ENCODE measurements at places on chromosomes 5 and 9.
A peak's percentile ranks its signal among the peaks of the same experiment; 100 is the strongest.

GRCh38 chr5:168654211-168654721 lies 75.1 kb upstream of the PANK3 start:
- no peak for DNase-seq

DNA sequence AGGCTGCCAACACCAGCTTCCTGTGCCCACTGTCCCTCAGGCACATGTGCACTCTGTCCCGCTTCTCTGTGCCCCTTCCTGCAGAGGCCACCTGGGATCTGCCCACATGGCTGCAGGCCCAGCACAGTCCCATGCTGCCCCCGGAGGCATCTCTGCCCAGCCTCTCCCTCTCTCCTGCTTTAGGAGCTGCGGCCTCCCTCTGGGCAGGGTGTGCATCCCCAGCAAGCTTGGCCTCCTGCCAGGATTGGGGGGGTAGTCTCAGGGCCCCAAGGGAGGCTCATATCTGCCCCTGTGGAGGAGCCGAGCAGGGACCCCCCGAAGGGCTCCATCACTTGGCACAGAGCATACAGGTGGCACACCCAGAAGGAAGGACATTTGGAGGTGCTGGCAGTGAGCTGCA lies 24.8 kb downstream of the FLT4 start:
- no peak for DNase-seq

- no peak for DNase-seq
These were observed 168.8 kb downstream of the ARHGAP26 start for GRCh38 chr5:142939006-142939405.

GRCh38 chr5:109334056-109334455 lies 75.7 kb downstream of the PJA2 start:
- DNase-seq = no peak

DNA sequence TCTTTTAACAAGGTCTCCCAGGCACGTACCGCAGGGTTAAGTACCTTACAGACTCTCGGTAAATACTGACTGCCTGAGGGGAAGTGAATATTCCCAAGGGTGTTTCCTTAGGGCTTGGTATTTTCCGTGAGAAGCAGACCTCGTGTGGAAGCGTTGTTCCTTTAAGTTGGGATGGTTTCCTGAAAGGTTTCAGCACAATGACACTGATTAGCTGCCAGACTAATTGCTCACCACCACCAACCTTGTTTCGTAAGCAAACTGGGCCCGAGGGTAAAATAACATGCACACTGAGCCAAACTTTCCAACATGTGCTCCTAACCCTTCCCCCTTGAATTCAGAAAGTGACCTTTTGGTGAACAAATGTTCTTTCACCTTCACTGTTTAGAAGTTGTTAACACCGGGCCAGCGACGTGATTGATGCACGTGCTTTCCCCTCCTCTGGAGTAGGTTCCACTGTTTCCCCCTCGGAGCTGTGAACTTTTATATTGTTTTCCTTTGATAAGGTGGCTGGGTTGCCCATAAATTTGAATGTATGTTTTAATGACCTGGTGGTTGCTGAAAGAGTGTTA lies 128.1 kb upstream of the RPS23 start:
- DNase-seq = no peak

DNA sequence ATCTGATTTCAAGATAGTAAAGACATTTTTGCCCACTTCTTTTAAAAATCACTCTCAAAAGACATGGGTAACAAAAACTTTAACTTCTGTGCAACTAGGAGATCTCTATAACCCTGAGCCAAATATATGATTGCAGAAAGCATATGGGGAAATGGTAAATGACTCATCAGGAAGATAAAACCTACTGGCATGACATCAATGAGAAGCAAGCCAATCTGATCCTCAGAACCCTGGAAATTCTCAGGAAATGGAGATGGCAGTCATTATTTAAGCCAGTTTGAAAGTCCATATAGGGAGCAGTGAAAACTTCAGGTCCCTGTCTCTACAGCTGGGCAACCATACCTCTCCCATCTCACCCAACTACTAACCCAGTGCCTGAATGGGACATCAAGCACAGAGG lies 249.7 kb upstream of the NREP start:
- DNase-seq = no peak

GRCh38 chr5:139698490-139699146 lies 50.5 kb downstream of the CXXC5 start:
- DNase-seq = no peak

- DNase-seq = peak; percentile 85
These were observed 55.2 kb upstream of the NEK6 start for GRCh38 chr9:124202447-124202971.

- DNase-seq = no peak
These were observed 382.3 kb upstream of the CDH10 start for GRCh38 chr5:25027061-25027460.

GRCh38 chr5:1014781-1015221 lies 6.2 kb downstream of the NKD2 start:
- DNase-seq = no peak

GRCh38 chr5:150574818-150575547 lies 65.5 kb upstream of the SYNPO start:
- no peak for DNase-seq

GRCh38 chr5:169861934-169862333 lies 118.4 kb downstream of the INSYN2B start:
- DNase-seq = no peak

GRCh38 chr9:121071756-121072421 lies 2.9 kb upstream of the CNTRL start:
- peak; percentile 19 for DNase-seq

DNA sequence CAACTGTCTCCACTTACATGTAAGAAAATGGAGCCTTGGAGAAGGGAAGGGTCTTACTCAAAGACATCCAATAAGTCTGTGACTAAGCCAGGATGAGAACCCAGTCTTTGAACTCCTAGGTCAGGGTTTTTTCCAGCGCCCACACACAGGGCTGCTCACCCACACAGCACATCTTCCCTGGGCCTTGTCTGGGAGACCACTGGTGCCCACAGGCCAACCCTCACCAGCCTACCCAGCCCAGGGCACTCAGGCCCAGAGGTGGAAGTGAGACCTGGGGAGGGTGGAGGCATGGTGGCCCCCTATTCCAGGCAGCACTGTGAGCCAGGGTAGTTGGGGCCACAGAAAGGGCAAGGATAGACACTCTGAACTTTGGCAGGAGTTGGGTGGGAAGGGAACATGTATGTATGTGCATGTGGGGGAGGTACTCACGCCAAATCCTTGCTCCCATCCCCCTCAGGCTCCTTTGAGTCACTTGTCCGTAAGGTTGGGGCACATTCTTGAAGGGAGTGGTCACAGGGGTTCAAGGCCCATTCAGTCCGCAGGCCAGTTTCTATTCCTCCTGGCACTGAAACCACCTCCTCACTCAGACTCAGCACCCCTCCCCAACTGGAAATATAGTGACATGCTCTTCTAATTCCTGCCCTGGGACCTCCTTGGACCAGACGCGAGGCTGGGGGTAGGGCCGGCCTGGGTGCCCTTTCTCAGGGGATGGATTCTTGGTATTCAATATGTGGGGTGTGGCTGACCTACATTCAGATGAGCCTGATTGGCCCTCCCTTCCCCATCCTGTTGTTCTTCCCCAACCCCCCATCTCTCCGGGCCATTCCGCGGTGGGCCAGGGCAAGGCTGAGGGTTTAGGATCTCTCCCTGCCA lies 2.9 kb upstream of the SLC4A9 start:
- no peak for DNase-seq

GRCh38 chr9:137156567-137157375 lies 13.1 kb downstream of the LRRC26 start:
- peak; percentile 63 for DNase-seq

DNA sequence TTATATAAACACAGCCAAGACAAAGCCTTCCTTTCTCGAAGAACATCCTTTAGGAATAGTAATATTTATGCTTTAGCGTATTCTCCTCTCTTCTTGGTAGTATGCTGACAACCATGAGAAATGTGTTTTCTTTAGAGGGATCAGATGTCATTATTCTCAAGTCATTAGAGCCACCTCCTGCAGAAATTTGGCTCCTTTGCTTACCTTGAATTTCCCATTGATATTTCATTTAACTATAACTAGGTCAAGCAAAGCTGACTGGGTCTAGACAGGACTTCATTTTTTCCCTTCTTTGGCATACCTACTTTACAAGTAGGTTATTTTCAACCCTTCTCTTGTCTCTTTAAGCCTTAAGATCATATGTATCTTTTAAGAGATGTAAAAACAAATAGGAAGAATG lies 50.3 kb downstream of the SPATA31D1 start:
- no peak for DNase-seq

DNA sequence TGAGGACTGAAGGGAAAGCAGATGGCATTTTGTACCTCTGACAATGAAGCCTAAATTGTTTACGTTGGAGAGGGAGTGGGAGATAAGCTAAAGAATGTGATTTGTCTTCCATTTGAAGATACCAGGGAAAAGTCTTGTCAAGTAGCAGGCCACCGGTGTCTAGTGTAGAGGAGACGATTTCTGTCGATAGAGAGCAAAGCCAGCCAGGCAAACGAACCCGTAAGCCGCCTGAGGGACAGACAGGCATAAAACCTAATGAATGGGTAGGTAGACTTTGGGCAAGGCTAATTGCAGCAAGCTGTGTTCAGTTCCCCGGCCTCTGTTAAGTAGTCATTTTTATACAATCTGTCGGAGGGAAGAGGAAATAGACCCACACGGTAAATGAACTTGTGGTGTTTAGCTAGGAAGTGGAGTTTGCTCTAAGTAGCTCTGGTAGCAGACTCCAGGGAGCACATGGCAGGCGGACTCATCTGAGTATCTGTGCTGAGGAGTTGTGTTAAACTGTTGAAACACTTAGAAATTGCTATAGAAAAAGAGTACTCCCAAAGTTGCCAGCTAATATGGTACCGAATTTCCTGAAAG lies 28.8 kb downstream of the SMARCA2 start:
- DNase-seq = no peak

DNA sequence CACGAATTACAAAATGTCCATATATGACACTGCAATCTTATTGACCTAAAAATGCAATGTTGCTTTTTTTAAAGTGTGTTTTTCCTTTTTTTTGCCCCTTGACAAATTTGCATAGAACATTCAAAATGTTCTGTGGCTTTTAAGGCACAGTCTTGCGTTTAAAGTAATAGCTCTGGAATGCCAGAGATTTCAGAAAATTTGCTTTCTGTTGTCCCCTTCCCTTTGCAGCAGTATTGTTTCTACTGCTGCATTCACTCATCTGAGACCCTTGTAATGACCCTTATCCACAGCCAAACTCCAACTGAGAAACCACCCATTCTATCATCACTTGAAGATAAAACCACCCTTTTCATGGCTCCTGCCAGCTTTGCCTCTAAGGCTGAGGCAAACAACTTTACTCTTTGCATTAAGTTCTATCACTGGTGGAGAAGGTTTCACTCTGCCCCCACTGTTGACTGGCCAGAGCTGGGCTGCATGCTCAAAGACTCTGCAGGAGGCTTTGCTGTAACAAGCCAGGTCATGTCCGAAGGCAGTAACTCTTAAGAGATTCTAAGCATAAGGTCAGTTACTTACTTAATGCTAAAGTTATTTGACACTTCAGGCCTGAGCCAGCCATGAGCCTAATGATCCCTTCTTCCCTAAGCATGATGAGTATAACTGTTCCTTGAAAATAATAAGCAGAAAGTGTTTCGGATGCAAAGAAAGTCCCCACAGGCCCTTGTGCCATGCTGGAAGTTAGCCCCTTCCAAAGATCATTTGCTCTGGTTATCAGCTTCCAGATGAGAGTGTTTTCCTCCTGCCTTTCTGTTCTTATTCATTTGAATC lies 101.9 kb downstream of the CD180 start:
- no peak for DNase-seq

- DNase-seq = no peak
These were observed 42.0 kb downstream of the SHB start for GRCh38 chr9:38026840-38027527.

DNA sequence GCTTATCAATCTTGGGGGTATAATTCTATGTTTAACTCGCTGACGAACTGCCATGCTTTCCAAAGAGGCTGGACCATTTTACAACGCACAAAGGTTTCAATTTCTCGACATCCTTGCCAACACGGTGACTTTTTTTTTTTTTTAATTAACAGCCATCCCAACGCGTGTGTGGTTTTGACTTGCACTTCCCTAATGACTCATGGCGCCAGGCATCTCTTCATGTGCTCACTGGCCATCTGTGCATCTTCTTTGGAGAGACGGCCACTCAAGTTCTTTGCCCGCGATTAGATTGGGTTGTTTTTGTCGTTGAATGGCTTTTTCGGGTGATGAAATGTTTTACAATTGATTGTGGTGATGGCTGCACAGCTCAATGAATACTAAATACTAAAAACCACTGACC lies 12.5 kb upstream of the CARD9 start:
- no peak for DNase-seq

- no peak for DNase-seq
These were observed 5.7 kb downstream of the NFIB start for GRCh38 chr9:14307989-14308852.

- no peak for DNase-seq
These were observed 449.5 kb upstream of the TRPC7 start for GRCh38 chr5:136814619-136815378.

DNA sequence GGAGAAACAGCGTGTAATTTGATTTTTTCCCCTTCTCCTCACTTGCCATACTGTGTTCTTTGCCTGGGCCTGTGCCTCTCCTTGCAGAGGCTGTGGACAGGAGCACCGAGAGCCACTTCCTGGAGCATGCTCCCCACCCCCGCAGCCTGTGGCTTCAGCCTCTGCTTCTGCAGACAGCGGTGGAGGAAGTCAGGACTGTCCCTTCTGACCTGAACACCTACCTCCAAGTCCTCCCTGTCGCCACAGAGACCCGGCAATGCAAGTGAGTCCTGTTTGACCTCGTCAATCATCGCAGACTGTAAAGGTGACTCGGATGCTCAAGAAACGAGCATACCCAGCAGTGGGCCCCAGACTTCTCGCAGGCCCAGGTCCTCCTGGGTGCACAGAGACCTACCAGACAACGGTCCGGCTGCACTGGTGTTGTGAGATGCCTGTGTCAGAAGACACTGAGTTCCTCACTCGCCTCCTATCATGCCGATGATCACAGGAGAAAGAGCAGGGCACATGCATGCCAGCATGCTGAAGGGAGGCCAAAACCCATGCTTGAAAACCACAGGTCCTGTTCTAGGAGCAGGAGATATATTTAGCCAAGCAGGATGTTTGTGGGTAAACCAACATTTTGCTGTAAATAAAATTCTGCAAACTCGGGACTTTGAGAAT lies 198.8 kb downstream of the AUH start:
- DNase-seq = peak; percentile 70

- DNase-seq = no peak
These were observed 13.9 kb downstream of the PTAR1 start for GRCh38 chr9:69745716-69746437.

DNA sequence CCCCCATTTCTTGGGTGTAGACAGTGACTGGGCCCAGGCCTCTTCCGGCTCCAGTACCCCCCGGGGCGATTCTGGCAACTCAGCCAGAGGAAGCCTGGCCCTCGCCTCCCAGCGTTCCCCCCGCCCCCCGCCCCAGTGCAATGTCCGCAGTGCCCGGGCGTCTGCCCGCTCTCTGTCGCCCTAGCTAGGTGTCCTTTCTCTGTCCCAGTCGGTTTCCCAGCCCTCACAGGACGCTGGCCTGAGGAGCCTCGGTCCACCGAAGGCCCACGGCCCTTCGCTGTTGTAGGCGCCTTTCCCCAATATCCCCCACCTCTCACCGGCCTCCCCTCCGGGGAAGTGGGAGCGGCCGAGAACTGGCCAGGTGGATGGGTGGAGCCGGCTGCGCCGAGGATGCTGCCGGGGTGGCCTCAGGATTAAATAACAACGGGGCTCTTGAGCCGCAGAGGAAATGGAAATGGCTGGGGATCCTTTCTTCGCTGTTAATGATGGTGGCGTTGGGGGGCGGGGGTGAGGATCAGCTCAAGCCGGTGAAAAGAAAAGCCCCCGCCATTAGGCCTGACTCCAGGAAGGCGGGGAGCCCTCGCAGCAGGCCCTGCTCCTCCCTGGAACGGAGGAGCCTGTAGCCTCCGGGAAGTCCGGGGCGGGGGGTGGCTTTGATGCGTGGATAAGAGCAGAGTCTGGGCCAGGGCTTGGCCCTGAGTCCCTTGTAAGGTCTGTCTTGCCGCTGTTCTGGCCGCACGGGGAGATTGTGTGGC lies 1.1 kb upstream of the SPRY4 start:
- DNase-seq = peak; percentile 23
